ENCODE measurements at places on chromosomes 12 and 14. TPM values are rescaled to one million over a fixed set of nuclear protein-coding genes. Genes with fewer than 3 reads are reported as not detected.

GRCh38 chr14:69553252-69553651, 21.4 kb downstream of the CCDC177 start:
- H3K4me1 ChIP-seq, result no peaks in the 10 kb centered on the region
- no peak overlapping the region for H3K4me3 ChIP-seq
- DNase-seq, result no peak
- H3K27ac ChIP-seq, result no peak overlapping the region
- H3K36me3 ChIP-seq, result no peaks in the 10 kb centered on the region

- no peaks in the 10 kb centered on the region for H3K27me3 ChIP-seq
- DNase-seq, result no peak
- peaks cover 6% of the 10 kb centered on the region for H3K4me1 ChIP-seq
- no peak overlapping the region for H3K4me3 ChIP-seq
Observed at GRCh38 chr12:58310809-58311622, 369.6 kb downstream of the ATP23 start.

GRCh38 chr12:74818412-74818811, 280.8 kb downstream of the ATXN7L3B start:
- H3K27ac ChIP-seq, result no peak overlapping the region
- no peaks in the 10 kb centered on the region for H3K4me1 ChIP-seq
- no peak overlapping the region for H3K4me3 ChIP-seq
- no peak for DNase-seq
- H3K27me3 ChIP-seq, result no peaks in the 10 kb centered on the region

DNA sequence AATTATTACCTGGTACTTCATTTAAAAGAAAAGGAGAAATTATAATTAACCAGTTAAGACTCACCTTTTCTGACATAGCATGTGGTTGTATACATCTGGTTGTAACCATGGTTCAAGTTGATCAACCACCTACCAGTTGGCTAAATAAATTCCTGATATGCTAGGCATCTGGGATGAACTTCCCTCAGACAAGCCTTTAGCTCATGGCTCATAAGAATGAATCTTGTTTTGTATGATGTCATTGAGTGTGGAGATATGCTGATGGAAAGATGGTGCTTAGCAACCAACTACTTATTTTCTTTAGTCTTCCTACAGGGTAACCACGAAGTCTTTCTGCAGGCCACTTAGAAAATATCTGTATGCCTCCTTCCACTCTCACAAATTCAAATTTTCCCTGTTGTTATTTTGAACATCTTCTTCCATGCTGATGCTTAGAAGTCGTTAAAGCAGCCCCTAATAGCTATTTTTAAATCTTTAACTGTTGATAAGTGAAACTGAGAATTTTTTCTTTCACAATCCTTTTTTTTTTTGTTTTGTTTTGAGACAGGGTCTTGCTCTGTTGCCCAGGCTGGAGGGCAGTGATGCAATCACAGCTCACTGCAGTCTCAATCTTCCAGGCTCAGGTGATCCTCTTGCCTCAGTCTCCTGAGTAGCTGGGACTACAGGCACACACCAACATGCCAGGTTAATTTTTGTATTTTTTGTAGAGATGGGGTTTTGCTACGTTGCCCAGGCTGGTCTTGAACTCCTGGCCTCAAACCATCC, 51.9 kb upstream of the PTHLH start:
- no peak for DNase-seq
- H3K4me1 ChIP-seq, result no peaks in the 10 kb centered on the region
- no peak overlapping the region for H3K4me3 ChIP-seq
- H3K27me3 ChIP-seq, result no peaks in the 10 kb centered on the region
- H3K27ac ChIP-seq, result no peak overlapping the region

DNA sequence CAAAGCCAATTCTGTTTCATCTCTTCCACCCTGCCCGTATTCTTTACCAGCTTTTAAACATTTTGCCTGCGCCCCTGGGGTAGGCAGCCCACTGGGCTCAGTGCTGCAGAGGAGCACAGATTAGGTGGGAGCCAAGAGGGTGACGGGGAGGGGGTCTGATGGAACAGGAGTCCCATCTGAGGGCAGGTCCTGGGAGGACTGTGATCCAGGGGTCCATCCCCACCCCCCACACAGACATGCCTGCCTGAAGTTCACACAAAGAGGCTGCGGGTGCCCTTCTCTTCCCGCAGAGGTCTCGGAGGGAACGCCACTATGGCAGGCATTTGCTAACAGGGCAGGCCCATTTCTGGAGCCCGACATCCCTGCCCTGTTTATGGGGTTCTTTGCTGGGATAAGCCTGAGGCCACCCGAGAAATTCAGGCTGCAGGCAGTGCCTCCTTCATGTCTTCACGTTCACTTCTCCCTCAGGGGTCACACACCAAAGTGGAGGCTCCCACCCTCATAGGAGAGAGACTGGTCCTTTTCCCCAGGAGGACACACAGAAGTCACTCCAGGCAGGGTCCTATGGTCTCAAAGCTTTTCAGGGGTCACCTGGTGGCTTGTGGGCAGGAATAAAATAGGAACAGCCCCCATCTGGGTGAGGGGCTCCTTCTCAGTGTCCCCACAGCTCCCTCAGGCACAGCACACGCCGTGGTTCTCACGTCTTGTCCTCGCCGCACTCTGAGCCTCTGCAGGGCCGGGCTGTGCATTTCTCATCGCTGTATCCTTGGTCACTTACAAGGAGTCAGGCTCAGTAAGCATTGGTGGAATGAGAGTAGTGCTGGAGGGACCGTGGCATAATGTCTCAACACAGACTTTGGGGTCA, 12.9 kb downstream of the VASH1 start:
- no peaks in the 10 kb centered on the region for H3K27me3 ChIP-seq
- DNase-seq, result no peak
- H3K4me1 ChIP-seq, result no peaks in the 10 kb centered on the region
- no peak overlapping the region for H3K4me3 ChIP-seq
- no peak overlapping the region for H3K27ac ChIP-seq
- no peaks in the 10 kb centered on the region for H3K36me3 ChIP-seq

DNA sequence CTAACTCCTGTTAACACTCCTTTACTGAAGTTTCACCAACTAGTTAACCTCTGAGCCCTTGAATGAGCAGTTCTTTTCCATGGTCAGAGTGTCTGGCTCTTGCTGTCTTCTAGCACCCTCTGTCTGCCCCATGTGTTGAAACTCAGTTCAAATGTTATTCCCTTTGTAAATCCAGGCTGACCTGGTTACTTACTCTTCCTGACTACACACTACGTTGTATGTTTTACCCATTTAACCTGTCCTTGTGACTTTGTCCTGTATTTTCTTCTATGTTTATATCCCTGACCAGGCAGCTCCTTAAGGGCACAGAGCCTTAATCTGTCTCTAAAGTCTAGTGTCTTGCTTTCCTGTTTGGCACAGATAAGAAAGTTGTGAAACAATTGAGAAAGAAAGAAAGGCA, 389.0 kb upstream of the RPL10L start:
- DNase-seq, result peak; percentile 78
- peaks cover 11% of the 10 kb centered on the region for H3K4me1 ChIP-seq
- no peaks in the 10 kb centered on the region for H3K36me3 ChIP-seq
- no peak overlapping the region for H3K4me3 ChIP-seq

GRCh38 chr14:44163946-44164345, 343.1 kb downstream of the FSCB start:
- H3K27me3 ChIP-seq, result no peaks in the 10 kb centered on the region
- no peak overlapping the region for H3K27ac ChIP-seq
- no peak overlapping the region for H3K4me3 ChIP-seq
- no peak for DNase-seq

- H3K36me3 ChIP-seq, result no peaks in the 10 kb centered on the region
- peak within 1 kb of the TSS; percentile 47 for H3K4me3 ChIP-seq
- no peak within 1 kb of the TSS for H3K27ac ChIP-seq
- H3K27me3 ChIP-seq, result peaks cover 100% of the 10 kb centered on the region
- peaks cover 17% of the 10 kb centered on the region for H3K4me1 ChIP-seq
- DNase-seq, result no peak
Observed at GRCh38 chr12:53972722-53973235, at the start of gene HOXC11. TSS of gene HOXC11 (plus strand) at chr12:53973126. CDS start at chr12:53973242, 116 bp downstream.

DNA sequence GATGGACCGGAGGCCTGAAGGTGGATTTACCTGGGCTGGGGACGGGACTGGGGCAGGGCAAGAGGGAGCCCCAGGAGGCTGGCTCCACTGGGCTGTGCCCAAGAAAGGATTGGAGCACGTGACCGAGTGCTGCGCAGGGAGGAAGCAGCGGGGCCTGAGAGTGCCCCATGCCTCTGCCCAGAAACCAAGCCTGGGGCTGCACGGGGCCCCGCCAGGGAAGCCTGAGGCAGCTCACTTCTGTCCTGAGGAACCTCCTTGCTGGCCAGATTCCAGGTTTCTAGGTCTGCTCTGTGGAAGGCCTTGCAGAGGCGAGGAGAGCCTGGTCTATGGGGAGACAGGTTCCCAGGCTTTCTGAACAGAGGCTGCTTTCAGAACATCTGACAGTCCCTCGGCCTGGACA, 10.4 kb downstream of the NGB start:
- no peaks in the 10 kb centered on the region for H3K27me3 ChIP-seq
- H3K36me3 ChIP-seq, result no peaks in the 10 kb centered on the region
- H3K4me1 ChIP-seq, result no peaks in the 10 kb centered on the region
- H3K4me3 ChIP-seq, result no peak overlapping the region
- no peak for DNase-seq

GRCh38 chr12:130337488-130338303, at the start of gene PIWIL1:
TSS of gene PIWIL1 (plus strand) at chr12:130337887. CDS start at chr12:130342592, 4,705 bp downstream.
- no peak within 1 kb of the TSS for H3K4me3 ChIP-seq
- no peaks in the 10 kb centered on the region for H3K27me3 ChIP-seq
- no peaks in the 10 kb centered on the region for H3K36me3 ChIP-seq

GRCh38 chr14:33774161-33774560, 176.7 kb downstream of the EGLN3 start:
- no peak for DNase-seq
- no peaks in the 10 kb centered on the region for H3K36me3 ChIP-seq
- H3K4me1 ChIP-seq, result peaks cover 23% of the 10 kb centered on the region
- H3K27me3 ChIP-seq, result no peaks in the 10 kb centered on the region

- H3K4me3 ChIP-seq, result no peak overlapping the region
- H3K36me3 ChIP-seq, result no peaks in the 10 kb centered on the region
- H3K4me1 ChIP-seq, result no peaks in the 10 kb centered on the region
Observed at GRCh38 chr14:91267965-91268437, 23.5 kb upstream of the GPR68 start.

- peaks cover 4% of the 10 kb centered on the region for H3K4me1 ChIP-seq
- no peaks in the 10 kb centered on the region for H3K36me3 ChIP-seq
Observed at GRCh38 chr12:67426067-67426466, 156.9 kb downstream of the CAND1 start.

DNA sequence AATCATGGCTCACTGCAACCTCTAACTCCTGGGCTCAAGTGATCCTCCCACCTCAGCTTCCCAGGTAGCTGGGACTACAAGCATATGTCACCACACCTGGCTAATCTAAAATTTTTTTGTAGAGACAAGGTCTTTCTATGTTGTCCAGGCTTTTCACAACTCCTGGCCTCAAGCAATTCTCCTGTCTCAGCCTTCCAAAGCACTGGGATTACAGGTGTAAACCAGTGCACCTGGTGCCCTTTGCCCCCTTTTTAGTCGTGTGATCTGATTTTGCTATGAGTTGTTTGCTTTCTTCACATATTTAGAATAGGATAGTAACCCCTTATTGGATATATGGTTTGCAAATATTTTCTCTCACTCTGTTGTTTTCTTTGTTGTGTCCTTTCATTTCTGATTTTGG, 1.7 kb upstream of the RAD52 start:
- H3K4me1 ChIP-seq, result no peaks in the 10 kb centered on the region
- DNase-seq, result no peak
- H3K36me3 ChIP-seq, result no peaks in the 10 kb centered on the region
- H3K27ac ChIP-seq, result no peak overlapping the region
- no peaks in the 10 kb centered on the region for H3K27me3 ChIP-seq

DNA sequence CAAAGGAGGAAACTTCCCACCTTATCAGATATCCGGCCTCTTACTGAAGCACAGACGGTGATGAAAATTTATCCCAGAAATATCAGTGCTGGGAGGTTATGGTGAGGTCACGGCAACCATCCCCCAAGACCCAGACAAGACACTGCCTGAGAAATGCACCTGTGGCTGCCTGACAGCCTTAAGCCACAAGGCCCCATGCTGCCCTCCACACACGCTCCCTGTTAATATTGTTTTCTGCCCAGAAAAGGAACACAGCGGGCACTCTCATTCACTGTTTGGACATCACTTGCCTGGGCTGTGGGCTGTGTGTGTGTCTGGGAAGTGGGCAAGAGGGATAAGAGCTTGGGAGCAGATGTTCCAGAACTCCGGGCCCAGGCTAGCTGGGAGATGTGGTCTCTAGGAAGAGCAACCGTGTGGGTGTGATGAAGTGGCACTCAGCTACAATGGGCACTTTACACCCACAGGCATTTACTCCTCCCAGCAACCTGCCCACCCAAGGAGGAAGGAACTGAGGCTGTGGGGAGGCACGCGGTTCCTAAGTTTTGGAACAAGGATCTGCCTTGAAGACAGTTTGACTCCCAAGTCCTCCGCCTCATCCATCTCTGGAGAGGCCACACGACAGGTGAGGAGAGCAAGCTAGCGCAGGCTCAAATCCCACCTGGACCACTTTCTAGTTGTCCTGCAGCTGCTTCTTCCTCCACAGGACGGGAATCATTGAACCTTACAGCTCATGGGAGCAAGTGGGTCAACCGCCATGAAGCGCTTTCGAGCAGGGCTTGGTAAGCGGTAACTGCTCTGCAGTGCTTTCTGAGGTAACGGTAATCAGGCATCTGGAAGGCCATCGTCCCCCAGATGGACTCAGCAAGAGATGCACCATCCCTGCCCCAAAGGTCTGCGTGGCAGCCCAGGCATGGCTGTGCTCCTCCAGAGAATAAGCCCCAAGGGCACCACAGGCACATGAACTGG, 91.4 kb downstream of the CHGA start:
- no peak overlapping the region for H3K27ac ChIP-seq
- H3K4me3 ChIP-seq, result no peak overlapping the region
- peaks cover 11% of the 10 kb centered on the region for H3K4me1 ChIP-seq
- DNase-seq, result no peak
- no peaks in the 10 kb centered on the region for H3K36me3 ChIP-seq
- no peaks in the 10 kb centered on the region for H3K27me3 ChIP-seq

GRCh38 chr12:19115285-19115684, 14.2 kb upstream of the PLEKHA5 start:
- H3K27ac ChIP-seq, result no peak overlapping the region
- peaks cover 6% of the 10 kb centered on the region for H3K4me1 ChIP-seq
- H3K4me3 ChIP-seq, result no peak overlapping the region
- H3K36me3 ChIP-seq, result no peaks in the 10 kb centered on the region

GRCh38 chr12:124480469-124481256, 86.7 kb downstream of the NCOR2 start:
- no peaks in the 10 kb centered on the region for H3K4me1 ChIP-seq
- no peak overlapping the region for H3K27ac ChIP-seq
- H3K27me3 ChIP-seq, result no peaks in the 10 kb centered on the region

- no peak overlapping the region for H3K27ac ChIP-seq
- peaks cover 25% of the 10 kb centered on the region for H3K4me1 ChIP-seq
- no peak overlapping the region for H3K4me3 ChIP-seq
- no peak for DNase-seq
- H3K27me3 ChIP-seq, result peaks cover 65% of the 10 kb centered on the region
Observed at GRCh38 chr14:56821177-56821576, 10.9 kb upstream of the OTX2 start.

GRCh38 chr12:53514628-53515290, 7.5 kb upstream of the NPFF start:
- no peak overlapping the region for H3K4me3 ChIP-seq
- H3K27me3 ChIP-seq, result no peaks in the 10 kb centered on the region
- DNase-seq, result no peak
- no peaks in the 10 kb centered on the region for H3K4me1 ChIP-seq
- no peak overlapping the region for H3K27ac ChIP-seq

The IL23A gene
- 8.0 TPM for polyA plus RNA-seq

The ITPR2 gene
- 44.5 TPM for polyA plus RNA-seq

The C12orf50 gene
- polyA plus RNA-seq, result not detected

The PRB2 gene
- polyA plus RNA-seq, result not detected

The MEG3 gene
- not detected for polyA plus RNA-seq

The TMED8 gene
- 4.3 TPM for polyA plus RNA-seq

The TSPAN19 gene
- 0.45 TPM for polyA plus RNA-seq

The CD69 gene
- not detected for polyA plus RNA-seq

The INHBE gene
- 7.4 TPM for polyA plus RNA-seq

The VIPAS39 gene
- polyA plus RNA-seq, result 9.4 TPM

The MMP17 gene
- 16.9 TPM for polyA plus RNA-seq

The OR6C70 gene
- not detected for polyA plus RNA-seq
